GM12864 (cell line): ENCODE measurements at places on chromosomes 5 and 9.

DNA sequence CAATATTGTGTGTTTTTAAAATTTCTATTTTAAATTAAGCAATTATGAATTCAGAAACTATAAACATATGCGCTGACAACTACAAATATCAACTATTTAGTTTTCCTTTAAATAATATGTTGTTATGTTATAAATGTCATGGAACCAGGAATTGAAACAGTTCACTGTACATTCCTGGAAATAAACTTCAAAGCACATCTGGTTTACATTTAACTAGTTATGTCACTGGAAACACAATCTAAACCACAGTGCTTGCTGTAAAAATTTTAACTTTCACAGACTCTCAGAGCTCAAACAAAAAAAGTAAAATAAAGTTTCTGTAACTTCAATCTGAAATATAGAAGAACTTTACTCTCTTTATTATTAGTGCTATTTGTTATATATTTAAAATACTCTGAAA, 179.2 kb downstream of the FBN2 start:
- no peak for DNase-seq

- DNase-seq, result no peak
These were observed 21.5 kb downstream of the TENT4A start for GRCh38 chr5:6734781-6735180.

GRCh38 chr5:178218237-178218776, 14.0 kb downstream of the HNRNPAB start:
- DNase-seq, result no peak

DNA sequence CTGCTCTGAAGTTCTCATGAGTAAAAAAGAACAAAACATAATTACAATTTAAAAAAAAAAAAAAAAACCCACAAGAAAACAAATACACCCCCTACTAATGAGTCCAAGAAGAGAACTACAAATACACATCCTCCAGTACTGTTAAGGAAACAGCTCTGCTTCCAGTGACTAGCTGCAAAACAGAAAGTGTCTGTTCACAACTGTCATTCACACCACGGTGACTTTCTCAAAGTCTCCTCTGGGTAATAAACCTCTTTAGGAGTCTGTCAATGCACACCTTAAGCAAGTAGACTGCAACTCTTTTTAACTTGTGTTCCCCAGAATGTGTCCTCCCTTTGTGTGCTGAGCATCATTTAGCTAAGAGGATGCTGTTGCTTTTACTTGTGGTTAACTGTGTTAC, 6.2 kb downstream of the REEP5 start:
- DNase-seq, result no peak

- DNase-seq, result no peak
These were observed 109.3 kb upstream of the CPEB4 start for GRCh38 chr5:173778784-173779304.

DNA sequence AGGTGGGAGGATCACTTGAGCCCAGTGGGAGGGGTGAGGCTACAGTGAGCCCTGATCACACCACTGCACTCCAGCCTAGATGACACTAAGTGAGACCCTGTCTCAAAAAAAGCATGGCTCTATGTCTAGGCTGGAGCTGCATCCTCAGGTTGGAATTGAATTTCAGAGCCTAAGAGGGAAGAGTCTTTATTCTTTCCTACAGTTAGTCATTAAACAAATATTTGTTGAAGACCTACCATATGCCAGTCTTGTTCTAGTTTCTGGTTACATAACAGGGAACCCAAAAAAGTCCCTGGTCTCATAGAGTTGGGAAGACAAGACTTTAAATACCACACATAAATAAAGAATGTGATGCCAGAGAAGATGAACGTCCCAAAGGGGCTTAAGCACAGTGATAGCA, 6.9 kb upstream of the GRPEL2 start:
- DNase-seq, result no peak

GRCh38 chr9:82271106-82271561, 282.6 kb downstream of the SPATA31D1 start:
- no peak for DNase-seq

DNA sequence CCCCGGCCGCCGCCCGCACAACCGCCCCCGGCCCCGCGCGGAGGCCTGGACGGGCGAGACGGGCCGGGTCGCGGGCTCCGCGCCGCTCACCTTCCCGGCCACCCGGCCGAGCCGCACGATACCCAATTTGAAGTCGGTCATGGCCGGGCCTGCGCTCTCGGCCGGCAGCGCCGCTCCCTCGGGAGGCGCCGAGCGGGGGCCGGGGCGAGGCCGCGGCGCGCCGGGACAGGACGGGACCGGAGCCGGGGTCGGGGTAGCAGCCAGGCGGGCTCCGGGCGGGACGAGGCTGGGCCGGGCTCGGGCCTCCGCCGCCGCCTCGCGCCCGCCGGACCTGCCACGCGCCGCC, 216 bp downstream of the ZMYND19 start:
- DNase-seq, result no peak
